ENCODE measurements at places on chromosomes 5 and 9.

- DNase-seq: no peak
Observed at GRCh38 chr5:180792965-180793287, 9.7 kb downstream of the MGAT1 start.

GRCh38 chr9:112069318-112070169 is 105.6 kb downstream of the SUSD1 start:
- no peak for DNase-seq

GRCh38 chr5:117568622-117569021 is 994.0 kb upstream of the SEMA6A start:
- DNase-seq: no peak

DNA sequence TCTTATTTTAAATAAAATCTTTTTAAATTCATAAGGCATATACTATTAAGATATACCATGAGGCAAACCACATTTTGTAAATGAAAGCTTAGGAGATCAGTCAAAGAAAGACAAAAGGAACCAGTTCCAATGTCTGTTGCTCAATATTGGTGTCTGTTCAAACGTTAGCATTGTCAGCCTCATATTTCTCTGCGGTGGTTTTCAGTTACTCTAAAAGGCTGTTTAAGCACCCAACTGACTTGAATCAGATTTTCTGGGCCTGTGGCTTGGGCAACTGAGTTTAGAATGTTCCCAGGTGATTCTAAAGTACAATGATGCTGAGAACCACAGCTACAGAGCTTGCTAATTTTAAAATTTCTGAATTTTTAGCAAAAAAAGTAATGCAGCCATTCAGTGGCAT is 166.3 kb upstream of the KIF2A start:
- no peak for DNase-seq

DNA sequence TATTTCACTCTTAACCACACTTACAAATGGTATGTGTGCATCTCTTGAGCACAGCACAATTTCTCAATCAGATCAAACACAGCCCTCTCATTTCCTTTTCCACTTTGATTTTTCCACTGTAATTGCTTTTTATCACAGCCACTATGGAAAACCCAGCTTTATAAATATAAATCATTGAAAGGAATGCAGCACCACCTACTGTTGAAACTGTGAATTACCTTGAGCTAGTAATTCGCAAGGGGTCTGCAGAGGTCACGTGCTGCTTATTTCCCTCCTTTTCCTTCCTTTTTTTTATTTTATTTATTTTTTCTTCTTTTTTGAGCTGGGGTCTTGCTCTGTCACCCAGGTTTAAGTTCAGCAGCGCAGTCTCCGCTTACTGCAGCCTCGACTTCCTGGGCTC is 76.9 kb downstream of the CDH6 start:
- no peak for DNase-seq

- no peak for DNase-seq
Observed at GRCh38 chr9:107316795-107317661, 33.9 kb downstream of the RAD23B start.

GRCh38 chr5:160493806-160494338 is 72.2 kb downstream of the PTTG1 start:
- DNase-seq: no peak

DNA sequence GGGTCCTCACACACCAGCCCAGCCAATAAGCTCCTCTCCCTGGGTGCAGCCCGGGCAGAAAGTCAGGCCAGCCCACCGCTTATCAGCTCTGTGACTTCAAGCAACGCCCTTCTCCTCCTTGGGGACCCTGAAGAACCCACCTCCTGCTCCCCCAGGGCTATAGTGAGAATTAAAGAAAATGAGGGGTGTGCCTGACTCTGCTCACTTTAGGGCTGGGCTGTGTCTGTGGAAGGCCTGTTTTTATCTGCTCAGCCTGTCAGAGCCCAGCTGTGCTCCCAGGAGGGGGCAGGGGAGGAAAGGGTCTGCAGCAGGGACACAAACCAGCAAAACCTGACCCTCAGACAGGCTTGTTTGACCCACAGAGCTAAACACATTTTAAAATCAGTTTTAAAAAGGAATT is 3.9 kb downstream of the GPRIN1 start:
- no peak for DNase-seq

DNA sequence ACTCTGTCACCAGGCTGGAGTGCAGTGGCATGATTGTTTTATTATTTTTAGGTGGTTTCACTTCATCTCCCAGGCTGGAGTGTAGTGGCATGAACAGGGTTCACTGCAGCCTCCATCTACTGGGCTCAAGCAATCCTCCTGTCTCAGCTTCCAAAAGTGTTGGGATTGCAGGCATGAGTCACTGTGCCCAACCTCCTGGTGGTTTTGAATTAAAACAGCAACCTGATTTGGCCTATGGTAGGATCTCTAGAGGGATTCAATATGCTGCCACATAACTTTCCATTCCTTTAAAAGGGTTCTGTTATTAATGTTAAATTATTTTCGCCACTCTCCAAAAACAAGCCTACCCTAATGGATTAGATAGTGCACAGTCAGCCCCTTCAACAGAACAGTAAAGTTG is 9.9 kb upstream of the HSPA4 start:
- no peak for DNase-seq

DNA sequence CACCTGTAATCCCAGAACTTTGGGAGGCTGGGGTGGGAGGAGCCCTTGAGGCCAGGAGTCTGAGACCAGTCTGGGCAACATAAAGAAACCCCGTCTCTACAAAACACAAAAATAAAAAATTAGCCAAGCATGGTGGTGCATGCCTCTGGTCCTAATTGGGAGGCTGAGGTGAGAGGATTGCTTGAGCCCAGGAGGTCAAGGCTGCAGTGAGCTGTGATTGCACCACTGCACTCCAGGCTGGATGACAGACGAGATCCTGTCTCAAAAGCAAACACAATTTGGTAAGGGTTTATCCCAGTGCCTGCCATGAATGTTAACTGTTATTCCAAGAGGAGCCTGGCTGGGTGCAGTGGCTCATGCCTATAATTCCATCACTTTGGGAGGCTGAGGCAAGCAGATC is 71.1 kb downstream of the LHX2 start:
- no peak for DNase-seq

DNA sequence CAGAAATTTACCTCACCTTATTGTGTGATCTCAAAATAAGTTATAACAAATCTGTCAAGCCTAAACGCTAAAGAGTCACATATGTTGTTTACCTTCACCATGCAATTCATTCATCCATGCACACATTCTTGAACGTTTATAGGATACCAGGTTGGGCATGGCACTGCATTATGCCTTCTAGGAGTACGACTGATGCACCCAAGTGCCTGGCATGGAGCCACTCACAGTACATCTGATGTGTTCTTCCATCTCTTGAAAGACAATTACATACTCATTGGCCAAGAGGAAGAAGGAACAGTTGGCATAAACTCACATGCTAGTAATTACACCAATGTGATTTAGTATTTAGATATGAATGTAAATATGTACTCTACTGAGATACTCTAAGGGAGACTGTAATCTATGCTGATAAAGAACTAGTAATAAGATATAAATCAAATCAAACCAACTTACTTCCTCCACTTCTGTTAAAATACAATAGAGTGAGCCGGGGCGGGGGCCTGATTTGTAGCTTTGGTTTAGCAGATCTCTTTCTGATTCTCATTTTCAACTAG is 90.7 kb downstream of the LPAR1 start:
- no peak for DNase-seq

DNA sequence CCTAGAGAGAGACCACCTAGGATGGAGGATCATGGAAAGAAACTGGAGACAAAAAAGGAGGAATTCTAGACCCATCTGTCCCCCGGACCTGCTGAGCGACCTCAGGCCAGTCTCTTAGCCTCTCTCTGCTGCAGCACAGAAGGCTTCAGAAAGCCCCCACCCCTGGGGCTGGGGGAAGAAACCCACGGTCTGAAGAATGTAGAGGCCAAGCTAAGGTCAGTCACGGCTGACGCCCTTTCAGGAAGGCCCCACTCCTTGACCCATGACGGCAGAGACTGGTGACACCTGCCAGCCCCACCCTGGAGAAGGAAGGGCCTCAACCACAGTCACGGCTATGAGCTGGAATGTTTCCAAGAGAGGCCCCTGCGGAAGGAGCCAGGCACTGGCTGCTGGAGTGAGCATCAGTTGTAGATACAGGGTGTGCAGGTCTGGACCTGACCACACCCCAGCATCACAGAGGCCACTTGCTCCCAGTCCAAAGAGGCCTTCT is 120.5 kb upstream of the BOD1 start:
- no peak for DNase-seq

DNA sequence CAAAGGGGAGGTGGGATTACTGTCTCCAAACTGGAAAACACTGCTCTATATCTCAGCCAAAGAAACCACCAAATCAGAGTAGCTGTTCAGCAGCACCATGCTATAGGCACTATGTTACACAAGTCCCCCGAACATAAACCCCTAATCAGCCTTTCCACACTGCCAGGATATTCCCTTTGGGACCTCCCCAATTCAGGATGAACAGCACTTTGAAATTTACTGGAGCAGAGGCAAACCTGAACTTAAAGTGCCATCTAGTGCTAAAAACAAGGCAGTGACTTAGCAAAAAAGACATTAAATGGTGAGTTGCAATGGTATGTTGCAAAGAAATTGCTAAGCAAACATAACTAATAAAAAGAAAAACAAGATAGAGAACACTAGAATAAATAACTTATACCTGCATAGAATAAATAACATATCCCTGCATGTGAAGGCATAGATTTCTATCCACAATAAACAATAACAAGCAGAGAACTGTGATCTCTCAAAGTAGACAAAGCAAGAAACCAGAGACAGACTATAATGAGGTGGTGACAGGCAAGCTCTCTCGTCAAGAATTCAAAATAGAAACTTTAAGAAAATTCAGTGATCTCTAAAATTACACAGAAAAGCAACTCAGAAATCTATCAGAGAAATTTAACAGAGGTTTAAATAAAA is 584.4 kb upstream of the ACO1 start:
- DNase-seq: no peak

- no peak for DNase-seq
Observed at GRCh38 chr9:36818965-36819870, 214.8 kb downstream of the PAX5 start.

DNA sequence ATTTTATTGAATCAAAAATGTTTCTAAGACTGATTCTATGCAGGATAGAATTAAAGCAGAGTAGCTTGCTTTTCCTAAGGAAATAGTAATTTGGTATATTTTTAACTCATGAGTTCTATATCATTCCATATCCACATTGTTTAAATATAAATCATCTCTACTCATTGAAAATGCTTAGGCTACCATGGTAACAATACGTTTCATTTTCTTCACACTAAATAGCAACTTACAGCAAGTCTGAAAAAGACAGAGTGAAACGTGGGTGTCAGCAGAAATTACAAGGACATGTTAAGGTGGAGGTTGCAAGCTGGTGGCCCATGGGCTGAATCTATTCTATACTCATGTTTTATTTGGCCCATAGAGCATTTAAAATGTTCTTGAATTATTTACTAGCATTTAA is 487.9 kb downstream of the ARHGEF28 start:
- DNase-seq: no peak

- no peak for DNase-seq
Observed at GRCh38 chr5:93342563-93343061, 238.4 kb downstream of the NR2F1-AS1 start.

GRCh38 chr5:149883550-149883949 is 61.0 kb downstream of the PDE6A start:
- no peak for DNase-seq

DNA sequence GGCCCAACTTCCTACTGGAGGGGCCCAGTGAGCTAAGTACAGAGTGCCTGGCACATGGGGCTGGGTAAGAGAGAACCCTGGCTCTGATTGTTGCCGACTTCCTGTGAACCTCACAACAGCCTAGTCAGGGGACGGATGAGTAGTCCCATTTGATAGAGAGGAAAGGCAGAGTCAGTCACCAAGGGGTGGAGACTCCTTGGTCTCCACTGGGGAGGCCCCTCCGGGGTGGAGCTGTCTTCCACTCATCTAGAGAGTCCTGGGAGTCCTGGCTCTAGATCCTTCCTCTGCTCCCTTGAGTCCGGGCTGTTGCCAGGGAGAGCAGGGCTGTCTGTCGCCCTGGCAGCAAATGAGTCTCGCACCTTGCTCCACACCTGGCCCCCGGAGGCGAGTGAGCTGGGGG is 8.0 kb downstream of the GRK6 start:
- DNase-seq: no peak

DNA sequence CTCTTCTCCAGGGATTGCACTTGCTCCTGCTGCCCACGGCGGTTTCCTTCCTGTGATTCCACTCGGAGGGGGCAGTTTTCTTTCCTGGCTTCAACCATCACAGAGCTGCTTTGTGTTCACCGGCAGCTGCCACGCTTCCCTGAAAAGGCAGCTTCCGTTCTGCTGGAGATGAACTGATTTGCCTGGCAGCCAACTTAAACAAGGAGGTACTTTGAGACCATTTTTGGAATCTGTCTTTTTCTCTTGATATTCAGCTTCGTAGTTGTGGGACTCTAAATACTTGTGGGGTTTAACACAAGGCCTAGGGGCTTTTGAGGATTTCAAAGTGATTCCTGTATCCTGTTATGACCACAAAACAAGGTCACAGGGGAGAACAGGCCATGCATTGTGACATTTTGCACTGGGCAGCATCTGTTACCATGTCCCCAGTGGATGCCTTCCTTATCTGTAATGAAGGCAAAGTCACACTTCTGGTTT is 192.0 kb downstream of the MTRR start:
- no peak for DNase-seq

GRCh38 chr5:118687100-118687499 is 301.2 kb downstream of the DTWD2 start:
- no peak for DNase-seq

- no peak for DNase-seq
Observed at GRCh38 chr9:106072421-106072820, 378.1 kb downstream of the TMEM38B start.

DNA sequence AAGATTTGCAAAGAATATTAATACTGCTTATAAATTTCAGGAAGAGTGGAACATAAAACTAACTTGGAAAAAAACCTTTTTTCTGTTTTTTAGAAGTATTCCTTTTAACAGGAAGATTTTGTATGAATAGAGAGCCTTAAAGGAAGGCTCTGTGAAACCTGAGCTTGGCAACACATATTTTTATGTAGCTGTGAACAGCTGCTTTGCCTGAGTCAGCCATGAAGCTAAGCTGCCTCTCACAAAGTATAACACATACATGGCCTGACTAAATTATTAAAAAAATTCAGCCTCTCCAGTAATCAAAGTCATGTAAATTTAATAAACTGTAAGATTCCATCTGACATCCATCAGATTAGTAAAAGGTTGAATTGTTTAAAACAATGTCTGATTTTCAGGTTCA is 547.5 kb downstream of the ELAVL2 start:
- no peak for DNase-seq

DNA sequence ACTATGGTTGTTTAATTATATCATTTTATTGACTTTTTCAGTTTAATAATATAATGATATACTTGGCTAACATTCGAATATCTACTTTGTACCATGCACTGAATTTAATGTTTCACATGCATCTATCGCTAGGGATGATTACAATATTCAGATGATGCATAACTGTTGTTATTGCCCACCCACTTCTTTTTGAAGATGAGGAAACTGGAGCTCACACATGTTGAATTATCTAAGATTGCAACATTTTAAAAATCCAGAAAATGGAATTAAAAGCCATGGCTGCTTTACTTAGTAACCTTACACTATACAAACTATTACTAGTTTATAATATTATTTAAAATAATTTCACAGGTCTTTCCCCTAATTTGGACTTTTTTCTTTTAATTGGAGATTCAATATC is 171.7 kb downstream of the TLR4 start:
- DNase-seq: no peak

All from NCI-H1417 treated with DMSO at 0.1 percent for 48 hours (cell line).